ENCODE measurements at places on chromosomes 3 and 15.
A peak's percentile ranks its signal among the peaks of the same experiment; 100 is the strongest.

GRCh38 chr3:57556459-57557084 lies 498 bp downstream of the PDE12 start:
- DNase-seq: peak; percentile 19

DNA sequence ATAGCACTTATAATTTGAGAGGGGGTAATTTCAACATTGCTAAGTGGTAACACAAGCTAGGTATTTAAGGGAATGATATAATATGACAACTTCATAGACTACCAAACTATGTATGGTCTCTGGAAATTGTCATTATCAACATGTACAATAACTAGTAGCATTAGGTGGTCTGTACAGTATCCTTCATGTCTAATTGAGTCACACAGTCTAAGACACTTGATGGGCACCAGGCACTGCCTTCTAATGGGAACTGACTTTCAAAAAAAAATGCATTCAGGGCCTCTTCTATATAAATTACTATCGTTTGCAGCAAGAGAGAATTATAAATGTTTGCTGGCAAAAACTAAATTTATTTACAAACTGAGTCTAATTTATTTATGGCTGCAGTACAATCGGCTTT lies 271.8 kb downstream of the MECOM start:
- DNase-seq: no peak

- no peak for DNase-seq
Measured at GRCh38 chr3:45031531-45031930, 5.4 kb downstream of the CLEC3B start.

GRCh38 chr15:96564546-96564945 lies 234.0 kb downstream of the NR2F2 start:
- no peak for DNase-seq

DNA sequence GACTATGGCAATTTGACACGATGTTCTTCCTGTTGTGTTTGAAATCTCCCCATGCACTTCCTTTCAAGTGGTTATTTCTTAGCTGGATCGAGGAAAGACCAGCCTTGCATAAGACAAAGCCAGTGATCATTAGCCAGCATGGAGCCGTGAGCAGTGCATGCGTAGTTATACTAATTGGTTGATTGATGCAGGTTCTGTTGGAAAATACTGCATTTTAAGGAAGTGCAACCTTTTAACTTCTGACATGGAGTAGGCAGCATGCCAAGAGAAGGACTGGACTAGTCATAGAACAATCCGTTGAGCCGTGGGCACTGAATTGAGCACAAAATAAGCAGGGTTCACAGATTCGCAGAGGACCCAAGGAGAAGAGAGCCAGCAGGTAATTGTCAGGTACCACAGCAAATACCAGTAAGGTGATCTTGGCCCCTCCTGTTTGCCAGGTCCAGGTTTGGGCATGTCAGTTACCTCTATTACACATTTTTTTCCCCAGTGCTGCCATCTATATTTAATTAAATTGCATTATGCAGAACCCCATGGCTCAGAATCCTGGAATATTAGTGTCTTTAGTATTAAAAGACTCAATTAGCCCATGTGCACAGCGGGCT lies 29.0 kb upstream of the BCL6 start:
- DNase-seq: no peak

- no peak for DNase-seq
Measured at GRCh38 chr3:13405614-13406013, 14.5 kb downstream of the NUP210 start.

- DNase-seq: peak; percentile 65
Measured at GRCh38 chr15:25850154-25851111, 12.7 kb downstream of the ATP10A start.

- DNase-seq: no peak
Measured at GRCh38 chr3:40971191-40972168, 227.8 kb upstream of the CTNNB1 start.

GRCh38 chr3:184373422-184373821 lies 4.6 kb downstream of the THPO start:
- DNase-seq: no peak

- no peak for DNase-seq
Measured at GRCh38 chr3:172321035-172321434, 127.2 kb downstream of the GHSR start.

- DNase-seq: no peak
Measured at GRCh38 chr15:80779658-80780415, 667 bp downstream of the CEMIP start.

DNA sequence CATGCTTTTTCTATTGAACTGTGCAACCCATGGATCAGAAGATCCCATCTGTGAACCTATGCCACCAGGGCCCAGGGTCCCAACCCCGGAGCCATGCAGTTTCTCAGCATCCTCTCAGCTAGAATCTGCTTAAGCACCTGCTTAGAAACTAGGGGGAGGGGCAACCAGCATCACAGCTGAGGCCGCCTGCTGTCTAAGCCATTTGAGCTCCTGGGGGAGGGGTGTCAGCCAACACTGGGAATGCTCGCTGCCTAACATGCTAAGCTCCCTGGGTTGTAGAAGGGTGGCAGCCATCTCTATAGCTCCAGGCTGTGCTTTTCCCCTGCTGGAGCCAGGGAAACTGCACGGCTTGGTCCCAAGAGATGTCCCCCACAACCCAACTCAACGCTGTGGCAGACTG lies 322.8 kb downstream of the EDEM1 start:
- no peak for DNase-seq

- no peak for DNase-seq
Measured at GRCh38 chr3:81268526-81268925, 492.9 kb downstream of the GBE1 start.

GRCh38 chr3:45545476-45545875 lies 49.1 kb upstream of the LIMD1 start:
- no peak for DNase-seq

GRCh38 chr3:47714606-47715005 lies 67.1 kb downstream of the SMARCC1 start:
- no peak for DNase-seq

- no peak for DNase-seq
Measured at GRCh38 chr3:23653647-23654525, 151.9 kb upstream of the UBE2E1 start.

- no peak for DNase-seq
Measured at GRCh38 chr3:59880717-59881116, 830.9 kb upstream of the CFAP20DC start.

- DNase-seq: no peak
Measured at GRCh38 chr3:28761375-28761774, 412.8 kb upstream of the AZI2 start.

DNA sequence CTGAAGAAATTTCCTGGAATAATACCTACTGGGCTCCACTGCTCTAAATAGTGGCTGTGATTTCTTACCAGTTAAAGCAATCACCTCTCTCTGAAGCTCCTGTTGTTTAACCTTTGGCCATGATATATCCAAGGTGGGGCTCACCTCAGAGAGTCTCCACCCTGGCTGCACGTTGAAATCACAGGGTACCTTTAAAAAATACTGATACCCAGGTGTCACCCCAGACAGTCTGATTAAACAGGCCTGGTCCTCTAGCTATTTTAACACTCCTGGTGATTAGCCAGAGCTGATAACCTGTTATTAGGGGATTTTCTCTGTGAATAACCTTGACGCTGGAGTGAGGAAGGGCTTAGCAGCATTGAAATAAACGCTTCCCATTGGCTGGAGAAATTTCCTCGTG lies 22.3 kb upstream of the ZBTB38 start:
- no peak for DNase-seq

GRCh38 chr3:137988152-137988551 lies 21.8 kb upstream of the CLDN18 start:
- DNase-seq: no peak

GRCh38 chr3:85164436-85164835 lies 205.6 kb downstream of the CADM2 start:
- DNase-seq: no peak

All from activated T-cell treated with anti-CD3 and anti-CD28 coated beads, Interleukin-2, amount 50 U/mL, for 4 hours (primary cell).